ENCODE measurements at places on chromosomes 7 and 10.
A peak's percentile ranks its signal among the peaks of the same experiment; 100 is the strongest.

GRCh38 chr10:79259834-79260233 is 87.4 kb upstream of the PPIF start:
- no peak for DNase-seq

GRCh38 chr7:157682946-157683746 is 346.3 kb downstream of the DNAJB6 start:
- no peak for DNase-seq

- no peak for DNase-seq
These were observed 37.2 kb downstream of the HTRA1 start for GRCh38 chr10:122498521-122498920.

- DNase-seq, result no peak
These were observed 71.8 kb downstream of the HHEX start for GRCh38 chr10:92761571-92761970.

- no peak for DNase-seq
These were observed 120.7 kb upstream of the FAM3C start for GRCh38 chr7:121516821-121517220.

GRCh38 chr7:44615149-44615611 is 8.8 kb downstream of the OGDH start:
- DNase-seq, result no peak

DNA sequence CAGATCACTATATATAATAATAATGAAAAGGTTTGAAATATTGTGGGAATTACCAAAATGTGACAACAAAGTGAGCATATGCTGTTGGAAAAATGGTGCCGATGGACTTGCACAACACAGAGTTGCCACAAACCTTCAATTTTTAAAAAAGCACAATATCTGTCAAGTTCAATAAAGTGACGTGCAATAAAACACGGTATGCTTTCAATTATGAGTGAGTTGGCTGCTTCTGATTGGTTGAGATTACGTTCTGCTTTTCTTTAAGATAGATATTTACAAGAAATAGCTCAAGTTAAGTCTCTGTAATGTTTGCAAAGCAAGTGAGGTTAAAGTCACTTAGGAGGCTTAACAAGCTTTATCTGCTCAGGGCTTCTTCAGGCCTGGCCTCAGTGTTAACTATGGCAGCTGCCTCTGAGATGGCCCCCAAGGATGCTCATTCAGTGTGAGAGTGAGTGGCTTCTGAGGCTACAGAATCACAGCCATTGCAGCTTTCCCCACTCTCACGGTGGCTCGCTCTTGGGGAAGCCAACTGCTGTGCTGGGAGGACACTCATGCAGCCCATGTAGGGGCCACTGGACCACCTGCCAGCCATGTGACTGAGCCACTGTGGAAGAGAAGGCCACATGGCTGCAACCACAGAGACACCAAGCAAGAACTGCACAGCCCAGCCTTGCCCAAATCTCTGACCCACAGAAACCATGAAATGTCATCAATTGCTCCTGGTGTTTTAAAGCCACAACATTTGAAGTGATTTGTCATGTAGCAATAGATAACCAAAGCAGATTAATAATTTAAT is 78.3 kb upstream of the TMEM72 start:
- DNase-seq, result no peak

- DNase-seq, result no peak
These were observed 399.2 kb downstream of the SORCS1 start for GRCh38 chr10:106765241-106765754.

- DNase-seq, result no peak
These were observed 165.2 kb downstream of the FANK1 start for GRCh38 chr10:126061526-126061925.

GRCh38 chr10:9786576-9786975 is 1231.1 kb upstream of the CELF2 start:
- no peak for DNase-seq

- no peak for DNase-seq
These were observed 60.6 kb upstream of the LAMB1 start for GRCh38 chr7:108063520-108063933.

DNA sequence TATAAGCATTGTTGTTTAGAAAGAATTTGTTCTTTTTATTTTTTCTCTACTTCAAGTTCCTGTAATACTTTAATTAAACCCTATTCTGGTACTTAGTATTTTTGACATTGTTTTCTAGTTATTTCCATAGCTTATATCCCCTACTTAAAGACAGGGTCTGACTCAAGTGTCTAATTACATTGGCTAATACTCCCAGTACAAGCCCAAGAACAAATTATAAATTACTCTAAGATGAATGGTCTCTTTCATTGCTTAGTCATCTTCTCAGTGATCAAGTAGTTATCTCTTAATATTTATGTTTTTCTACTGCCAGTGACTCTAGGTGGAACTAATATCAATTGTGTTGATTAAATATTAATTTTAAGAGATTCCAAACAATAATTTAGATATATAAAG is 21.6 kb downstream of the AHR start:
- DNase-seq, result no peak

GRCh38 chr7:26709210-26709990 is 155.0 kb downstream of the SKAP2 start:
- no peak for DNase-seq

DNA sequence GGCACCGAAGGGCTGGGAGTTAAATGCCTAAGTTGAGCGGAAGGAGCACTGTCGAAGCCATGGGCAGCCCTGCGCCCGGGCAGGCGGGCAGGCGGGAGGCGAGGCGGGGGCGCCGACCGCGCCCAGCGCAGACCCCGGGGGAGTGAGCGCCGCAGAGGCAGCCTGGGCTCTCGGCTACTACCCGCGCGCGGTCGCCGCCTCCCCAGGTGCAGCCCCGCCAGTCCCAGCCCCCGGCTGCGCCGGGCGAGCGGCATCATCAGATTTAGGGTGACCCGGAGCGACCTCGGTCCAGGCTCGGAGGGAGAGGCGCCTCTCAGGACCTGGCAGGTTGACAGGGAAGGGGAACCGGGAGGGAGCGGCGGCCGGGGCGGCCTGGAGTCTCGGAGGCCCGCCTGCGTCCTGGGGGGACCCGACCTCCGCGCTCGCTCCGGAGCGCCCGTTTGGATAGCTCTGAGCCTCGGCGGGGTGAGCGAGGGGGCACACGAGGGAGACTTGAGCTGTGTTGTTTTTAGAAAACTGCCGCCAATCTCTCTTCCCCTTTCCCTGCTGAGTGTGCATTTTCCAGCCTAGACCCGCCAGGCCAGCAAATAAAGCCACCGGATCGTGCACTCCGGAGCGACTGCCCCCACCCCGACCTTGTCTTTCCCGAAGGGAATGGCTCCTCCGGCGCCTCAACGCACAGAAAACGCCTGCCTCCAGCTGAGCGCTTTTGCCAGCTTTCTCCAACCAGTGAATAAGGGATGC is 2.3 kb upstream of the NRP1 start:
- no peak for DNase-seq

DNA sequence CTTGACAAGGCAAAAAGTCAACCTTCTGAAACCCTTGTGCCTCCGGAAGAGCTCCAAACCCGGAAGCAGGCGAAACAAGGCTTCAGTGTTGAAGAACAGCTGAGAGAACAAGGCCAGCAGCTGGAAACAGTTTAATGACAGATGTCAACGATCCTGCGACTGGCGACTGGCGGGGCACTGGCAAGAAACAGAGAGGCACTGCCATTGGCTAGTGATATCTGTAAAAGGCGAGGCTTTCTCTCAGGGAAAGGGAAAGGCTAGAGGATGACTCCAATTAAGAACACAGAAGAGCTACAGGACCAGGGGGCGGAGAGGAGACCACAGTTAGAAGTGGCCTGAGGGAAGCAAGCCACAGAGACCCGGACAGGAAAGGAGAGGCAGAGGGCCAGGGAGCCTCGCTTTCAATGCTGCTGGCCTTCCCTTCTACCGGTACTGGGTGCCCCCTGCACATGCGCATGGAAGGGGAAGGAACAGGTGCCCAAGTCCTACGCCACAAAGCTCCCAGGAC is 19.4 kb downstream of the ITGB1 start:
- no peak for DNase-seq

DNA sequence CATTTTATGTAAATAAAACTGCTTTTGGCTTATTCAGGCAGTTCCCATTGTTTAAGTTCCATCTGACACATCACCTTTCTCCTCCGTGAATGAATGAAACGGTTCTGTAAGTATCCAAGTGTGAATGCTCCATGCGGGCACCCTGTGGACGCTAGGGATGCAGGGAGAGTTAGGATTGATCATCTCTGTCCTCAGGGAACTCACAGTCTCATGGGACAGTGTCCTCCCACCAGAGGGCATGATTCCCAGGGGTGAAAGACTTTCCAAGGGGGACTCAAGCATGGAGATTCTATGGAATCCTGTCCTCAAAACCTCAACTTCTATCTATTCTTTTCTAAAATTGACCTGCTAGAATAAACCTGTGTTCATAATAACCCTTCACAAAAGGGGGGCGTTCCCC is 98.8 kb downstream of the HECW1 start:
- no peak for DNase-seq

GRCh38 chr10:21525367-21526187 is at the start of gene SKIDA1:
SKIDA1 (minus strand) TSS chr10:21525682; CDS start chr10:21517822, 7,860 bp downstream.
- DNase-seq, result peak; percentile 41

DNA sequence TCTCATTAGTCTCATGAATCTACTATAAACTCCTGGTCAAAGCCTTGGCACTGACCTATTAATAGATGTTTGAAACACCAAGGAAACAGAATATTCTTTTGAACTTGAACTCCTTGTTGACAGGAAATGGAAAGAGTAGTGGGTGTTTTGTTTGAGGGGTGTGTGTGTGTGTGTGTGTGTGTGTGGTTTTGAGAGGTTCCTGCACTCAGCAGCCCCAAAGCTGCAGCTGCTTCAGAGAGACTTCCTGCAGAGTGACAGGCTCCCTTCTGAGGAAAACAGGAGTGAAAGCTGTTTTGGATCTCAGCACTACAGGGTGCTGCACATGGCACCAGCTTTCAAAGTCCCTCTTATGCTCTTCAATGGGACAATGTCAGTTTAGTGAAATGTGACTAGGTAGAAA is 546.5 kb upstream of the STEAP1 start:
- no peak for DNase-seq

GRCh38 chr7:129902788-129903422 is 49.9 kb downstream of the UBE2H start:
- DNase-seq, result no peak

GRCh38 chr10:69475433-69475830 is 24.2 kb downstream of the TSPAN15 start:
- no peak for DNase-seq

GRCh38 chr7:135964791-135965190 is 12.4 kb downstream of the MTPN start:
- DNase-seq, result no peak

DNA sequence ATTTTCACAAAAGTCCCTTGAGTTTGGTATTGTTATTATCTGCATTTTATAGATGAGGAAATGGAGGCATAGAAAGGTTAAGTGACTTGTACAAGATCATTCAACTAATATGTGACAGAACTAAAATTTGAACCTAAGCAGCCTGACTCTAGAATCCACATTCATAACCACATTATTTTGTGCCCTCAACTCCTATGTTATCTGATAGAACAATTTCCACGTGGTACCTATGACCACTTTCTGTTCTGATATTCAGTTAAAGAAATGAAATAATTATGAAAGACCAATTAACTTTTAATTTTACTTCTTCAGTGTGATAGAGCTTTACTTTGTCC is 17.5 kb downstream of the BCAP29 start:
- no peak for DNase-seq

DNA sequence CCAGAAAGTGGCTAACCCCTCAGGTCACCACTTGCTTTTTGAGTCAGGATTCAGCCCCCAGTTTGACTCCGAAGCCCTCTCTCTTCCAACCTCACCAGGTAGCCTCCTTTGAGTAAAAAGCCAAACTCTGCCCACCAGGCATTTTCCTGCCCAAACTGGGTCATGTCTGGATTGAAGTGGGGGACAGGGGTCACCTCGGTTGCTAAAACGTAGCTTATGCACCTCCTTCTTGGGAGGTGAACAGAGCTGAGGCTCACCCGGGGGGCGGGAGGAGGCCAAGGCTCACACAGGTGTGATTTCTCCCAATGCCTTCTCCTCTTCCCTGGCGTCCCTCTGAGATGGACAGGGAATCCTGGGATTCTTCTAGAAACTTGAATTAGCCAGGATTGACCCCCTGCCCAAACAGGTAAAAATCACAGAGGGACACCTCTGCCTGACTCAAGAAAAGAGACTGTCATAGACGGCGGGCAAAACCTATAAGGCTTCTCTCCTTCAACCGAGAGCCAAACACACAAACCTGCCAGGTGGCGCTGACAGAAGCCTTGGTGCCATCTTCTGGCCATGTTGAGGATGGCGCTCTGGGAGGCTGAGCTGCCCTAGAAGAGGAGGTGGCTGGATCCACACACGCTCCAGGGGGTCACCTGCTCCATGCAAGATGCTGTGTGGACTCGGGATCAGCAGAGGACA is 51.6 kb downstream of the PRLHR start:
- DNase-seq, result peak; percentile 4

DNA sequence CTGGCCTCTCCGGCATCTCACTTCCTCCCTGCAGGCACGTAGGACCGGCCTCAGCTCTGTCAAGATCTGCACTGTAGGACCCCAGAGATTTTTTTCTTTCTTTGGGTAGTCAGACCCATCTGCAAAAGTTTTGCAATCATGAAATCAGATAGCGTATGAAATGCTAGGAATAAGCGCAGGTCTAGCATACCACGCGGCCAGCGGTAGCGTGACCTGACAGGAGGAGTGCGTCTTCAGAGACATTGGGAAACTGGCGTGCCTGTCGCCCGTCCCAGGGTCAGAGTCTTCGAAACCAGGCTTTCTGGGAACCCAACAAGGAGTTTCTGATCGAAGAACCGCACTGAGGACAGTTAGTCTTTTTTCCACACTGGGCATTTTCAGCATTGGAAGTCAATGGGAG is 100.9 kb upstream of the SH2B2 start:
- DNase-seq, result no peak

DNA sequence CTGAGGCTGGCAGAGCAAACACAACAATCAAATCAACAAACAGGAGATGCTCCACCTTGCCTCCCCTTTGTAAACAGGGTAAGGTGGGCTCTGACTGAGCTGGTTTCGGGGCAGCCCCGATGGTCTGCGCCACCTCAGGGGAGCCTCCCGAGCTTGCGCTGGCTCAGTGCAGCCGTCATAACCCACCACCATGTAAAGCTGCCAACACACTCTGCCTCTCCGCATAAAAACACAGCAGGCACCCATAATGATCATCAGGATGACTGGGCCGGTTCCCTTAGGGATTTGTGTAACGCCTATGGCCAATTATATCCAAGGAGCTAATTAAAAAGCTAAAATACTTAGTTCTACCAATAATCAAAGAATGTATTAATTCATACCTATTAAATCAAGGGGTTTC is 124.5 kb downstream of the PRPF18 start:
- no peak for DNase-seq
